NCI-H187 (cell line): ENCODE measurements at places on chromosomes 5 and 9.
A peak's percentile ranks its signal among the peaks of the same experiment; 100 is the strongest.

GRCh38 chr5:10451137-10451824 is 9.6 kb downstream of the ROPN1L start:
- no peak for DNase-seq

GRCh38 chr5:55866485-55866884 is 15.3 kb downstream of the IL31RA start:
- no peak for DNase-seq

- no peak for DNase-seq
These were observed 458.6 kb downstream of the ZSWIM6 start for GRCh38 chr5:61790678-61791077.

DNA sequence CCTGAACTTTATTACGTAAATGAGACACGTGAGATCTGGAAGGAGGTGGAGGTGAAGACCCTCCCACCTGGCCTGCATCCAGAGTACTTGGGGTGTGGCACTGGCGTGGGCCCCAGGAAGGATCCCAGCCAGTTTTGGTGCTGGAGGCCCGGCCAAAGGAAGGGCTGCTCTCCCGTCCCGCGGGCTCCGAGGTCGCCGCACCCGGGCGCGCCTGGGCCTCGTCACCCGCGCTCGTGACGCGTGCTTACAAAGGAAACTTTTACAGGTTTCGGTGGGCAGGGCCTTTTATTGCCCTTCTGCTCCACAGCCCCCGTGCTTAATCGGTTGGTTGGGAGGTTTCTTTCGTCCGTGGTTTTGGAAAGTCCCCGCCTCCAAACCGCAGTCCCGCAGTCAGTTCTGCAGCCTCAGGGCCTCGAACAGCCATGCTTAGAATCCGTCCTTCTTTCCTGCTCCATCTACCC is 29.2 kb downstream of the CDKN2A start:
- no peak for DNase-seq

DNA sequence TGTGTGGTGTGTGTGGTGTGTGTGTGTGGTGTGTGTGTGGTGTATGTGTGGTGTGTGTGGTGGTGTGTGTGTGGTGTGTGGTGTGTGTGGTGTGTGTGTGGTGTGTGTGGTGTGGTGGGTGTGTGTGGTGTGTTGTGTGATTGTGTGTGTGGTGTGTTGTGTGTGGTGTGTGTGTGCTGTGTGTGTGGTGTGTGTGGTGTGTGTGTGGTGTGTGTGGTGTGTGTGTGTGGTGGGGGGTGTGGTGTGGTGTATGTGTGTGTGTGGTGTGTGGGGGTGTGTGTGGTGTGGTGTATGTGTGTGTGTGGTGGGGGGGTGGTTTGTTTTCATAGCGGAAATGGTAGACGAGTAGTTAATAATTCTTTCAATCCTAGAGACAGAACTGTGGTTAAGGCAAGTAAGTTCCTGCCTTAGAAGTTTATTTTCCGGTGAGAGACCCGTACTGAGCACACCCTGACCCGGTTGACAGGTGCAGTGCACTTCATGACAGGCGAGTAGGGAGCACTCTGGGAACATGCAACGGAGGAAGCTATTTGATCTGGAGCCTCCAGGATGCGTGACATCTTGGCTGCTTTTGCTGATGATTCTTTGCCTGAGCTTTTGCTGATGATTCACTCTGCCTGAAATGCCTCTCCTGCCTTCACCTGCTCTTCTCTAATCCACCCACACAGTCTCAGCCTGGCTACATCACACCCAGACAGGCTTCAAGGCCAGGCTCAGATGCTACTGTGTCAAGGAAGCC is 21.7 kb upstream of the FAT2 start:
- DNase-seq, result no peak

- DNase-seq, result no peak
These were observed 181.1 kb downstream of the KDM4C start for GRCh38 chr9:6938873-6939272.

DNA sequence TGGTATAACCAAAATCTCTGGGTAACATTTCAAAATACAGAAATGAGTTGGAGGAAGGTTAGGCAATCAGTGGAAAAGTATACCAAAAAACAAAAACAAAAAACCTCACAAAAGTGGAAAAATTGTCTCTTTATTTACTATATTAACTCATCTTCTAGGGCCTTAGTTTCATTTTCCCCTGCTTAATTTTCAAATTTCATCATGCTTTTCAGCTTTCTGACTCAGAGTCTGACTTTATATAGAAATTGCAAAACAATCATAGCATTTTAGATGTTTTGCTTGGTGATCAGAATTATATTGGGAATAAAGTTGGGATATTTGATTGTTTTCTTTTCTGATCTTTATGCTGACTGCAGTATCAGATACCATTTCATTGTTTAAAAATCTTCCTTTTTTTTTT is 257.0 kb upstream of the PRR16 start:
- no peak for DNase-seq

GRCh38 chr9:137650779-137651178 is 32.0 kb downstream of the EHMT1 start:
- no peak for DNase-seq

DNA sequence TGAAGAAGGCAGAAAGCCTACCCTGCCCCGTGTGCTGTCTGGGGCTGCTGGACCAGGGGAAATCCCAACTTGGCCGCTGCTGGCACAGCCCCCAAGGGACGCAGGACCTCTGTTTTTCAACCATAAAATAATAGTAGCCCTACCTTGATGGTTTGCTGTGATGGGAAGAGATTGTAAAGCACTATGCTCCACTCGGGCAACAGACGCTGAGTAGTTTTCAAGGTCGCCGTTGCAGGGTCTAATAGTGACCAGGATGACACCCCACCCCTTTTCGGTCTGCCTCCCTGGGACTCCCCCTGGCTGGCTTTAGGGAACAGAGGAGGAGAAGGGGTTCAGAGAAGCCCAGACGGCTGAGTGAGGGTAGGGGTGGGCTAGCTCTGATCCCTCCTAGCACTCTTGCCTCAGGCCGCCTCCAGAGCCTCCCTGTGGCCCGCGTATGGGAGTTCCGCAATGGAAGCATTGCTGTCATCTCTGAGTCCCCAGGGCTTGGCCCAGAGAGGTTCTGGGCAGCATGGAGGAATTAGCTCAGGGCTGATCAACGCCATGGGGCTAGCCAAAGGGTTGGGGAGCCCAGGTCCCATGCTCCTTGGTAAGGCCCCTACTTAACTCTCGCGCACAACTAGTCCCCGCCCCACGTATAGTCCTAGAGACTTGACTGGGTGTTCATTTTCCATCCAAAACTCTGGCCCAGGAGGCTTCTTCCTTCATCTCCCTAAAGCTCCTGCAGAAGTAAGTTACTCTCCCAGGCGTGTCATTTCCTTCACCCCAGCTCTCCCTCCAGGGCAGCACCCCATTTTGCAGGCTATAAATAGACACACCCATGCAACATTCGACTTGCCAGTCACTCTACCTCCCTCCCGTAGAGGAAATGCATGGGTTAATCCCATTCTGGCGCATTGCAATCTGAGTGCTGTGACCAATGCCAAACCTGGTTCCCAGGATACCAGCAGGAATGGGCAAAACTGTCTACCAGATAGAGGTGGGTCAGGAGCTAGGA is 1.1 kb upstream of the IRF1 start:
- DNase-seq, result no peak

DNA sequence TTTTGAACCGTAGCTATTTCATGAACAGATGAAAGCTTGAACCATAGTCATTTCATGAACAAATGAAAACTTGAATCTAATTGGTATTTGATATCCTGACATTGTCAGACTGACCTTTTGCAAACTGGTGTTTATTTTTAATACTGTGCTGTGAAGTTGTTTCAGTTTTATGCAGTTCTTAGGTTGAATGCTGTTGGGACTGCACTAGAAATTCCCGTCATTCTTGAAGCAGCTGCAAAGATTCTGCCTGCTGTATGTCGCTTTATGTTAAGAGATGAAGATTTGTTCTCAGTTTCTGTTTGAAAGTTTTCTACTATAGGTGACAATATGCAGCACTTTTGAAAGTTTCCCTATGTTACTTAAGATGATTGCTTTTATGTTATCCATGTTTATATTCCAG is 22.5 kb upstream of the FAM120AOS start:
- no peak for DNase-seq

GRCh38 chr5:158755221-158755620 is 344.5 kb downstream of the EBF1 start:
- DNase-seq, result no peak

DNA sequence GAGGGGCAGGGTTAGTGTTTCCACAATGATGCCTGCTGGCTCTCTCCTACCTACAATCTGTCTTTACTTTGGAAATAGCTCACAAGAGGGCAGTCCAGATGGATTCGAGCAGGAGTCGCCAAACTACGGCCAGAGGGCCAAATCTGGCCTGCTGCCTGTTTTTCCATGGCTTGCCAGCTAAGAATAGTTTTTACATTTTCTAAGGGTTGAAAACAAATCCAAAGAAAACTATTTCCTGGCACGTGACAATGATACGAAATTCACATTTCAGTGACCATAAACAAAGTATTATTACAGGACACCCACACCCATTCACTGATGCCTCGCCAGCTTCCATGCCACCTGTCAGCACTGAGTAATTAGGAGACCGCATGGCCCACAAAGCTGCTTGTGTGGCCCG is 162.9 kb upstream of the WWC1 start:
- DNase-seq, result no peak

DNA sequence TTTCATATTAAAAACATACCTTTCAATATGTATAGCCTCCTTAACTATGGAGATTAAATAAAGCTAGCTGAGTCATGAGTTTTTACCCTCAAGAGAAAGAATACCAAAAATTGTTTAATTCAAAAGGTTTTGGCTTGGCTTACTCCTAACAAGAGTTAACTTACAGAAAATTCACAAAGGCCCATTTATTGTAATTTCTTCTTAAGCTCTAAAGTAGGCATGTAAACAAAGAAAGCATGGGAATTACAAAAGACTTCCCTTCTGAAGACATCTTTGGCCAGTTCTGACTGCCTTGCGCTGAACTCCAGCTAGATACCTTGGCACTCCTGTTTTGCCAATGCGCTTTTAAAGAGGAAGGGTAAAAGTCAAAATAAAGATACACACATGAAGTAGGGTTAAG is 28.2 kb downstream of the PUM3 start:
- no peak for DNase-seq

GRCh38 chr9:7770111-7770510 is 29.5 kb downstream of the DMAC1 start:
- DNase-seq, result no peak

DNA sequence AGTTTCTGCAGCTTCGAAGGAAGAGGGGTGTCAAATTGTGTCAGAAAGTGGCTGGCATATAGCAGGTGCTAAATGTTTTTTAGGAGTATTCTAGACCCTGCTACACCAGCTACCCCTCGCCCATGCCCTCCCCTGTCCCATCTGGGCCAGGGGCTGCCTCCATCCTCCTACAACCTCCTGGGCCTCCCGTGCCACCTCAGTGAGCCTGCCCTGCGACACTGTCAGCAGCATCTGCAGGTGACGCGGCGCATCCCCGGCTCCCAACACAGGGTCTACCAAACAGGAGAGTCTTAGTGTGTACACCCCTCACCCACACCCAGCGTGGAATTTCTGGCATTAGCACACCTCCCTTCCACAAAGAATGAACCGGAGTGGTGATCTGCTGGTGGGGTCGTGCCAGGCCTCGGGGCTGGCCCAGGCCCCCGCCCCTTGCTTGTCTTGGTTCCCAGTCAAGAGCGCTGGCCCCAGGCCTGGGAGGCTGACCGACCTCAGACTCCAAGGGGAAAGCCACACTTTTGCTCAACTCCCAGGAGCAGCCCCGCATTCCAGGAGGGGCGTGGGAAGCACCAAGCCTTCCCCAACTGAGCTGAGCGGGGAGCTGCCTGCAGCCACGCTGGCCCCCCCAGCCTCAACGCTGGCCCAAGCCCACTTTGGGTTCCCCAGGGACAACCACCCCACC is 55.2 kb downstream of the NEURL1B start:
- no peak for DNase-seq

DNA sequence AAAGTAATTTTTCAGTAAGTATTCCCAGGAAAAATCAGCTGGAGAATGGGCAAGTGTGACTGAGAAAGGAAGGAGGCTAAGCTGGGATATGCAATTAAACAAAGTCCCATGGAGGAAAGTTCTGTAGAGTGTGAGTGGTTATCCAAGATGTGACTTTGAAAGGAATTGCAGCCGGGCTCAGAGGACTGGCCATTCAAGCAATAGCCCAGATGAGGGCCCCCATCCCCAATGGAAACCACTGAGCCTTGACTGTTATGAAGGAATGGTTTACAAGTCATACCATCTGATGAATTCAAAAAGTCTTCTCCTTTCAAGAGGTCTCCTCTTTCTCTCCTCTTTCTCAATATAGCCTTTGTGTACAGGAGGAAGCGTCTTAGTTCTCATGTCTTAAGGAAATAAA is 6.5 kb downstream of the LVRN start:
- DNase-seq, result no peak

GRCh38 chr9:83707518-83707767 is 315 bp downstream of the UBQLN1 start:
- DNase-seq, result no peak

DNA sequence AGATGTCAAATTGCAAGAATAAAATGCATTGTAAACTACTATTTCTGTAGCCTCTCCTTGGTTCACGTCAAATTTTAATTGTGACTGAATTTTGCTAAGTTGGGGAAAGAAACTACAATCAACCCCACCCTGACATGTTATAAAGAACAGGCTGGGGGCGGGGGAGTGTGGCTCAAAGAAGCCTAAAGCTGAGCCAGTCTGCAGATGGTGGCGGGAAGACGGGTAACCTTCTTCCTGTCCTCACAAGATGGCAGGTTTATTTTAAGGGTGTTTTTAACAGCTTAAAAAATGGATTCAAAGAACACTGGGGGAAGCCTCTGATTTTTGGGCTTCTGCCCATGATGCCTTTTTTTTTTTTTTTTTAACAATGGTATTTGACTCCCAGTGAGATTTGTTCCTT is 68.5 kb upstream of the MELK start:
- no peak for DNase-seq

DNA sequence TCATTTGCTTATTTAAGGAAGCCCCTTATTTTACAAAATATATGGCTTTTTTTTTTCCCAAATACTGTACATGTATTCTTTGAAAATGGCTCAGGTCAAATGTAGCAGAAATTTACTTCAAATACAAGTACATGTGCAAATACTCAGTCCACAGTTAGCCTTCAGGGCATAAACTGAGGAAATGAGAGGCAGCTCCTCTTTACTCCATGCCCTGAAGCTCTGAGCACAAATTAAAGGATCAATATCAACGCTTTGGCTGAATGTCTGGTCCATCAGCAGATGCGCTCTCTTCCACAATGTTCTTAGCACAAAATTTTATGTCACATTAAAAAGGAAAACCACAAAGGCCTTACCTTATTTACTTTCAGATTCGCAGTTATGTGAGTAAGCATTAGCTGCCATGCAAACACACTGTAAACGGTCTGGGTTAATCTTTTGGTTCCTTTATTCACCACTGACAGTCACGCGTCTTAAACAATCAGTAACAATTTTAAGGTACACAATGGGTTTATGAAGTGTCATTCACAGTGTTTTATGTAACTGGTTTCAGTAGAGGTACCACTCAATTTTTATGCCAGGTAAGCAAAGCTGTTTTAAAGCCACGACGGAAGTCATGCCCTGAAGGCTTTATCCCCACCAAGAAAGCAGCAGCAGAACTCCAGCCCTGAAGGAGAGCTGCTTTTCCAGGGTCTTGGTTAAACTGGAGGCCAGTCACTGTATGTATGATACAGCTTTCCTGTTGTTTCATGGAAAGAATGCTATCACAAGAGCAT is 103.4 kb downstream of the OTULIN start:
- DNase-seq, result peak; percentile 68
